Uterus (tissue), 4 donors: ENCODE measurements at places on chromosomes 13 and 19. TPM values are rescaled to one million over a fixed set of nuclear protein-coding genes. Genes with fewer than 3 reads are reported as not detected.

DNA sequence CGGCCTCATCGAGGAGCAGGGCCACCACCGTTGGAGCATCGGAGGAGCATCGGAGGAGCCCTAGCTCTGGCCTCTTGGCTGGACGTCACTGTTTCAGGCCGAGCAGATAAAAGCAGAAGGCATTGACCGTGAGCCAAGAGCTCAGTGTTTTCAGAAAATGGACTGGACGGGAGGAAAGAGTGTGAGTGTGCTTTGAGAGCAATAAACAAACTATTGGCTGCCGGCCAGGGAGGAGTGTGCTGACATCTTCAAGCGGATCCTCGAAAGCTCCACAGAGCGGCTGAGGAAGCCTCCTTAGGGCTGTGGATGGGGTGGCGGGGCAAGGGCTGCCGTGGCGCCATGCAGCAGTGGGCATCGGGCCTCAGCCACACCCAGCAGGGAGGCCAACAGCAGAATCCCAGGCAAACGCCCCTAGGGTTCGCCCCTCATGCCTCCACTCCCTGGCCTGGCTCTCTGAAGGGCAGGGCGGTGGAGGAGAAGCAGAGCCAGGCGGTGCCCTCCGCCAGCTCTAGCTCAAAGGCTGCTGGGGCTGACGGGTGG, 41.8 kb downstream of the IRS2 start:
- DNase-seq: peak; percentile 67

GRCh38 chr19:48348045-48348444, 15.7 kb downstream of the TMEM143 start:
- no peak for DNase-seq

DNA sequence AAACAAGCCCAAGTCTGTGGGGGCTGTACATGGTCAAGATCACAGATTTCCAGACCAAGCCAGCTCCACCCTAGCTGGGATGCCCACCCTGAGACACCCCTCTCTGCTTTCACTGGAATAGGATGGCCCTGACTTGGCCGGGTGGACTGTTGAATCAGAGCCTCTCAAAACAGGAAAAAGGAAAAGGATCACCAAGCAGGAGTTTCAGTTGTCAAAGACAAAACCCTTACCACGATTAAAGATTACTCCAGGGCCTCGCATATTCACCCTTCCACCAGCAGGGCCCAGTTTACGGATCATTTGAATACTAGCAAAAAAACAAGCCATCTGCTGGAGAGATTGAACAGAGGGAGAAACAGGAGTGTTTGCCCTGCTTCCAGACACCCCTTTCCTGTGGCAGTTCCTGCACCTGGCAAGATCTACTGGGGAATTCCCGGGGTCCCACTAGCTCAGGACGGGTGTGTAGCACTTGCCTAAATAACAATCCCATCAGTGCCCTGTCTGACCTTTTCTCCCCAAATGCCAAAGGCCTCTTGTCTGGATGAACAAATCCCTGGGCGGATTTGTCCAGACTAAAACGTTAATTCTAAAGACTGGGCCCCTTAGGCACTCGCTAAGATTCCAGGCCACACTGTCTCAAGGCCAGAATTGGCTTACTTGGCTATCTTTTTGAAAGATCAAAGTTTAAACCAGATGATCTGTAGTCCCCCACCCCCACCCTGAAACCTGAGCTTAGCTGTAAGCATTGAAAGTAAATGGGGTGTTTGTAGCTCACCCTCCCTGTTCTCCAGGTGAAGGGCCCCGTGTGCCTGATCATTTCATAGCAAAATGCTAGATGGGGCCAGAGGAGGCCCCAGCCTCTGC, 38.4 kb downstream of the ACTN4 start:
- DNase-seq: no peak

GRCh38 chr19:31254180-31254551, 95.1 kb downstream of the TSHZ3 start:
- DNase-seq: peak; percentile 27

- no peak for DNase-seq
Measured at GRCh38 chr19:23318143-23318542, 67.9 kb upstream of the ZNF724 start.

DNA sequence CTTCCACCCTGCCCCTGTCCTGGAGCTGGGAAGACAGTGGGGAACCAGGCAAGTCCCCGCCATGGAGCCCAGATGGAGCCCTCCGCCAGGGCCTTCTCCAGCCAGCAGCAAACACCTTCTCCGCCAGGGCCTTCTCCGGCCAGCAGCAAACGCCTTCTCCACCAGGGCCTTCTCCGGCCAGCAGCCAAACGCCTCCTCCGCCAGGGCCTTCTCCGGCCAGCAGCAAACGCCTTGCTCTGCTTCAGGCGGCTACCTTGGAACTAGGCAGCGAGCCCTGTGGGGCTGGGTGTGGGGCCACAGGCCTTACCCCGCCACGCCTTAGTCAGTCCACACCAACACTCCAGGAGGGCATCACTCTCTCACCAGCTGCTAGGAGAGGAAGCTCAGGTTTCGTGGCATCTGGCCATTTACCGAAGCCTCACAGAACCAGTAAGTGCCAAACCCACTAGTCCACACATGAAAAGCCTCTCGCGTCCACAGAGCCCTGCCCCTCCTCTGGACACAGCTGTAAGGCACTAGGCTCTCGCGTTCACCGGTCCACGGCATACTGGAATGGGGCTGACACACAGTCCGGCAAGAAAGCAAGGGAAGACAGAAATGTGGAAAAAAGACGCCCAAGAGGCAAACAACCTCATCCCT, 41.0 kb downstream of the MLLT1 start:
- DNase-seq: peak; percentile 70

DNA sequence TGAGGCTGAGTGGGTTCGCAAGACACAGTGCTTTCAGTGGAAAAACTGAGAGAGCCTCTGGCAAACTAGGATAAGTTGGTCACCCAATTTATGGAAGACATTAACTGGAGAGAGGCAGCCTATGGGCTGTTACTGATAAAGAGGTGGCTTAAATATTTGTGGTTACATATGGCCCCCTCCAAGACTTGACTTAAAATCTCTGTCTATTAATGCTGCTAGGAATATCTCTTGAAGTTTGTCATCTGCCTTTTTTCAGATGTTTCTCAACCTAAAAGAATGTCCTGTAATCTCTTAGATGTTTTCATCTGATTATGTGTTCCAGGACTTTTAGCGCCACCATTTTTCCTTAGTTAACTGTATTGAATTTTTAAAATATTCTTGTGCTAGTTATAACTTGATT, 54.6 kb downstream of the NAA16 start:
- DNase-seq: no peak

- no peak for DNase-seq
Measured at GRCh38 chr13:28041501-28041900, 53.0 kb upstream of the URAD start.

GRCh38 chr19:275000-275399, 16.2 kb downstream of the PLPP2 start:
- no peak for DNase-seq

DNA sequence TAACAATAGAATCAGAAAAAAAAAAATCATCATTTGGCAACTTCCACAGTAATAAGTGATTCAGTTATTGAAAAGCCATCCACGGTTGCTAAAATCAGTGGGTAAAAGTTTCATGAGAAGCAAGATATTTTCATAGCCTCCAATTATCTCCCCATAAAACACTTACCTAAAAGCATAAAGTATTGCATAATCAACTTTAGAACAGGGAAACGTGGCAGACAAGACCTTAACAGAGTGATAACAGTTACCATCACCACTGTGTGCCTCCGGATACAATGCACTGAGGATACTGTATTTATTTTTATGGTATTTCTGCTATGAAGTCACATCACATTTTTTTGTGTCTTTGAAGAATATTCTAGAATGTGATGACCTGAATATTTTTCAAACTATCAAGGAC, 37.0 kb downstream of the ABCC4 start:
- no peak for DNase-seq

- DNase-seq: no peak
Measured at GRCh38 chr13:32902029-32902780, 114.0 kb upstream of the KL start.

- no peak for DNase-seq
Measured at GRCh38 chr13:98677398-98677797, 75.1 kb downstream of the SLC15A1 start.

- peak; percentile 58 for DNase-seq
Measured at GRCh38 chr13:31201341-31202031, 1.7 kb downstream of the B3GLCT start.

GRCh38 chr13:51267622-51268021, 45.4 kb downstream of the FAM124A start:
- no peak for DNase-seq

GRCh38 chr13:39656325-39656677, 839 bp downstream of the COG6 start:
- no peak for DNase-seq

GRCh38 chr19:38715555-38715954, 28.7 kb downstream of the CAPN12 start:
- no peak for DNase-seq

DNA sequence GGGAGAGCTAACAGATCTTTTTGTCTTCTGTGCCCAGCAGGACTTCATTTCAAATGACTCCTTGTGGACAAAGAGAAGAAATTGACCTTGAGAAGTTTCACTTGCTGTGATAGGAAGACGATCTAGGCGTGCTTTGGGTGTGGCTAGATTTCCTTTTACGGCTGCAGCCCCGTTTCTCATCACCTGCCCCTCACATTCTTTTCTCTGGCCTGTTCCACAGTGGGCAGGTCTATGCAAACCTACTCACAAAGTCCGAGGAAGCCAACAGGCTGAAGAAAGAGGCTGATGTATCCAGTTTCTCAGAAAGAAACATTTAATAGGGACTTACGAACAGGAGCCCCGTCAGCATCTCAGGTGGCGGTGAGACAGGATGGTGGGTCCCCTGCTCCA, 231.8 kb downstream of the FGF9 start:
- no peak for DNase-seq

- DNase-seq: peak; percentile 15
Measured at GRCh38 chr19:6059988-6060599, 50.2 kb downstream of the RFX2 start.

DNA sequence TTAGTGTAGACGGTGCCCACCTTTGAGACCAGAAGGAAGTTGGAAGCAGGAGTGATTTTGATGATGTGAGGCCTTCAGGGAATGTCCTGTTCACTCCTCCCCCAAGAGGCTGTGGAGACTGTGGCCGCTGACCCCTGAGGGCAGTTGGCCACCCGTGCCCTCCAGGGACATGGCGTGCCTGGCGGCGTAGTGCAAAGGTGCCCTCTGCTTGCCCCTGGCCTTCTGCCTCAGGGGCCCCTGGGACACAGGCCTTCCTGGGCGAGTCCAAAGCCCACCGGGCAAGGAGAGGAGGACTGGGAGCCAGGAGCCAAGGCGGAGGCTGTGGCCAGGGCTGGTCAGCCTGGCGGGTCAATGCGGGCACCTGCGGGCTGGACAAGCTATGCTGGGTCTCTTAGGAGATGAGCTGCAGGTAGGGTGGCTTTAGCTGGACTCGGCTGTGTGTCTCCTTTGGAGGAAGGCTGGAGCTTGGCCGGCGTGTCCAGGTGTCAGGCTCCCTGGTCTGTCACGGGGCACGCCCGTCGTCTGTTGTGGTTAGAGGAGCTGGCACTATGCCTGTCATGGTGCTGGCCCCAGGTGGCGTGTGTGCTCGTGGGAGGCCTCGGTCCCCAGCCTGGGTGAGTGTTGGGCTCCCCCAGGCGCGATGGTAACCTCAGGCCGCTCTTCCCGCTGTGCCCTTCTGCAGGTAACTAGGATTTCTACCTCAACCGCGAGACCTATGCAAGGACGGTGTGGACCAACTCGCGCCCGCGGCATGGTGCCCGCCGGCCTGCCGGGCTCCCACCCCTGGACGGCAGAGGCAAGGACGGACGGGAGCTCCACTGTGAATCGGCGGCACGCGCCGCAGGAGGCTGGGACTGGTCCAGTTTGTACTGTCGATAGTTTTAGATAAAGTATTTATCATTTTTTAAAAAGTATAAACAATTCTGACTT, 6.8 kb downstream of the PLEKHJ1 start:
- no peak for DNase-seq

GRCh38 chr19:6767357-6768235, at the start of gene SH2D3A:
Gene SH2D3A, minus strand, starts transcription at chr19:6767435. Its CDS starts 3,687 bp downstream, at chr19:6763748.
- DNase-seq: peak; percentile 43

DNA sequence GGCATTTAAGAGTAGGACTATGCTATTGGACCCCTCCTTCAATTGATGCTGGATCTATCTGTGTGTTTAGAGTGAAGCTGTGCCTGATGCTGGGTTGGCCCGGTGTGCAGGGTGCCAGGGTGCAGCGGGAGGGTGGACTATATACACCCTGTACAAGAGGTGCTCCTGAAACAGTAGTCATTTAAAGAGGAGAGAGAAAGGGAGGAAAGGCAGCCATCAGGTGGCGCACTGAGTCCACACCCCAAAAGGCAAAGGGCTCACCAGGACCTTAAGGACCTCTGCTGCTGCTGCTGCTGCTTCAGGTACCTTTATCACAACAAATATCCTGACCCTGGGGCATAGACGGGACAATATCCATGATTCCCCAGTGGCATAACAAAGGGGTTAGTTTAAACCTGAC, 39.4 kb downstream of the ZNF136 start:
- no peak for DNase-seq

The ZNF628 gene
- not detected for total RNA-seq

The MAP4K1 gene
- 4.5 TPM for total RNA-seq

The NLRP4 gene
- total RNA-seq: not detected

The FAM83E gene
- 1.8 TPM for total RNA-seq

The CD33 gene
- total RNA-seq: 3.0 TPM

The ADAMTSL5 gene
- total RNA-seq: 10.8 TPM

The NLRP7 gene
- total RNA-seq: not detected

The TMEM86B gene
- 1.8 TPM for total RNA-seq
